Smooth muscle cell of the brain vasculature (primary cell): ENCODE measurements at places on chromosomes 16 and 17.

DNA sequence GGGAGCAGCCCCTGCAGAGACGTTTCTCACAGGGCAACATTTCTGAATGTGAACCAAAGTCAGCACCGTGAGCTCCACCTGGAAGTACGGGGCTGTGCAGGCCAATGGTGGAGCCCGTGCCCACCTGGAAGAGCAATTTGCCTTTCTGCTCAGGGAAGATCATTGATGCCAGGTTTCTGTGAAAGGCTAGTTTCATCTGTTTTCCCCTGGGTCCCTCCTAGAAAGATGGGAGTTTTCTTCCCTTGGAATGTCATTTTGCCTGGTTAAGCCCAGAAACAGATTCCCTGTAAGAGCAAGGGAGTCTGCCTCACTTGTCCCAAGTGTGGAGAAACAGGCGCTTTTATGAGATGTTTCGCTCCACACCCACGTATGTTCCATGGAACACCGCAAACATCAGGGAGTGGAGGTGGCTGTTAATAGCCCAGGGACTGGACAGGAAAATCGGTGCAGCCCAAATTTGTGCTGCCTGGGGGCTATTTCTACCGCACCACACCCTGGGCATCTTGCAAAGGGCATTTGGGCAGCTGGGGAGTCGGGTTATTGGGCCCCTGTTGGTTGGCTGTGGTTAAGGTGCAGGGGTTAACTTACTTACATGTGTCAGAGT, 2.6 kb downstream of the SLC6A4 start:
- no peak for DNase-seq

DNA sequence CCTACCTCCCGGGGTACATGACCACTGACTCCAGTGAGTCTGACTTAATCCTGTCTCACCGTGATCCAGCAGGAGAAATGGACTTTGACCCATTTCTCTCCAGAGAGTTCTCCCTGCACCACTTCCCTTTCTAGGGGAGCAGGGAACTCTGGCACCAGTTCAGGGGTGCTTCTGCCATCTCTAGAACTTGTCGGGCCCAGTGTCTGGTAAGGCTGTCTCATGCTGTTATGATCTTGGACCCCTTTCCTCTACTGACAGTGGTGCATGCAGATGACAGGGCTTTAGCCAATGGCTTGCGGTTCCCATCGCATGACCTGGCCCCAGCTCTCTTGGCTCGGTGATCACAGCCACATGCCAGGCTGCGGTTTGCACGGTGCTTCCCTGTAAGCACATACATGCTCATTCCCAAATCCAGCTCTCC, 62.0 kb downstream of the SLC39A11 start:
- no peak for DNase-seq

DNA sequence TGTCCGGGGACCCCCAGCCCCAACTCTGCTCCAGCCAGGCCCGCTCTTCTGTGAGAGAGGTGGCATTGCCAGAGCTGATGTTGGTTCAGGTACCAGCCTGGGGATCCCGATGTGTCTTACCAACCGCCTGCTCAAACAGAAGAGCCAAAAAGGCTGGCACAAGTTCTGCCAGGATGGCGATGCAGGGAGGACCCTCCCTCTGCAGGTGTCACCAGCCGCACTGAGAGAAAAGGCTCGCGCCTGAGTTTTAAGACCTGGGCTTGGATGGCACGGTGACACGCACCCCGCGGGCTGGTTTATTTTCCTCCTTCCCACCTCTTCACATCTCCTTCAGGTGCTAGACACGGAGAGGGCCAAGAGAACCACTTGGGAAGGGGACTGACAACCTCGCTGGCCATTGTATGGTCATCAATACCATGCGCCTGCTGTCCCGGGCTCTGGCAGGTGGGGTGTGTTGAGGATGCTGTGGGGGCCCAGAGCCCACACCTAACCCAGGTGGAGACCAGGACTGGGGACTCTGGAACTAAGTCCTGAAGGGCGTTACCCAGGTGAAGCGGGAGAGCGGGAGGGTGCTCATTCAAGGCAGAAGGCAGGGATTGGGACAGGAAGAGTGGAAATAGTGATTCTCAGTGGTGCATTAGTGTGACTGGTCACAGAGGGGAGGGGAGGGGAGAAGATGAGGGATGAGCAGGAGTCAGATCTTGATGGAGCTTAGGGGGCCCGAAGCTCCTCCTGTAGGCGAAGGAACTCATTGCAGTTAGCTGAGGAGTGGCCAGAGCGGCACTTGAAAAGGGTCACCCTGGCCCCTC, 16.3 kb downstream of the FOXJ1 start:
- no peak for DNase-seq

DNA sequence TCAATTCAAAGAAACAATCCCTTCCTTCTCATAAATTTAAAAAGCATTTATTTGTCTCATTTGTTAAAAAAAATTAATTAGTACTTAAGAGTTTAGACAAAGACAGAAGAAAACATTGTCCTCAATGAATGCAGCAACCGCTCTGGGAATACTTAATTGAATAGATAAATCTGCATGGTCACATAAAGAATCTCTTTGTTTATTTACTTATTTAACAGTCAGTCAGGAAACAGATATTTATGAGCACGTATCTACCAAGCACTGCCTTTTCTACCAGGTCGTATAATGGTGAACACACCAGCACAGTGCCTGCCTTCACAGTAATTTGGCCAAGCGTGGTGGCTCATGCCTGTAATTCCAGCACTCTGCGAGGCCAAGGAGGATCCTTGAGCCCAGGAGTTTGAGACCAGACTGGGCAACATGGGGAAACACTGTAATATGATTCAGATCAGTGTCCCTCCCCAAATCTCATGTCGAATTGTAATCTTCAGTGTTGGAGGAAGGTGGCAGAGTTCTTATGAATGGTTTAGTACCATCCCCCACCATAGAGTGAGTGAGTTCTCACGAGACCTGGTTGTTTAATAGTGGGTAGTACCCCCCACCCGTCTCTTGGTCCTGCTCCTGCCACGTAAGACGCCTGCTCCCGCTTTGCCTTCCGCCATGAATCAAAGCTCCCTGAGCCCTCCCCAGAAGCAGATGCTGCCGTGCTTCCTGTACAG, 8.1 kb downstream of the WIPI1 start:
- no peak for DNase-seq

DNA sequence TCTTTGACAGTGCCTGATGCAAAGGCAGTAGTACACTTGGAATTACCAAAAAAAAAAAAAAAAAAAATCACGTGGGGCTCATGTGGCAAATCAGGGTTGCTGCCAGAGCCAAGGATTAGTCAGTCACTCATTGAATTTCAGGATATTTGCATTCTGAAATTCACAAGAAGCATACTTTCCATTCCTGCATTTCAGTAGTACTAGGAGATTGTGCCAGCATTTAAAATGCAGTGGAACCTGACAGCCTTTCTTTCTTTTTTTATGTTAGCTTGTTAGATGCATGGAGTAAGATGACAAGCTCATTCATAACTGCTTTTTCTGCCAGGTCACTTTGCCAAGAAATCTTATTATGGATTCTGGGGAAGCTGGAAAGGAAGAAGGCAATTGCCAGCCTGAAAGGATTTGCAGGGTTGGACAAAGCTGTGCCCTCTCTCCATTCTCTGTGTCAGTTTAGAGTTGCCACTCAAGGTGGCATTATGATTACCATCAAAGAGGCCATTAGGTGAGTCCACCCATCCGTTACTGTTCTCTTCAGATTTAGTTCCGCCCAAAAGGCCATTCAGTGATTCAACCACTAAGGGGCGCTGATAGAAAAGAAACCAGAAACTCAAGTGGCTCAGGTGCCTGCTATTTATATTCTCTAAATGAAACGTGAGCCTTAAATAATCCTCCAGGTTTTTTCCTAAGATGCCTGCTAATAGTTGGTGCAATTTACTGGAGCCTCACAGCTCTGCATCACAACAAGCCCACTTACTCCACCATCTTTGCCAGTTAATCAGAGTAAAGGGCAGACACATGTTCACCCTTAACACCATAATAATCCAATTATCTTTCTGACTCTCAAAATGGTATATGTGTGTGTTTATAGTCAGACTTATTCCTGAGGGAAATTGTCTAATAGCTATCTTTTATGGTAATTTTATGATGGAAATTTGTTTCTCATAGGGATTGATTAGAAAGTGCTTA, 59.0 kb downstream of the TANGO6 start:
- peak; percentile 31 for DNase-seq

DNA sequence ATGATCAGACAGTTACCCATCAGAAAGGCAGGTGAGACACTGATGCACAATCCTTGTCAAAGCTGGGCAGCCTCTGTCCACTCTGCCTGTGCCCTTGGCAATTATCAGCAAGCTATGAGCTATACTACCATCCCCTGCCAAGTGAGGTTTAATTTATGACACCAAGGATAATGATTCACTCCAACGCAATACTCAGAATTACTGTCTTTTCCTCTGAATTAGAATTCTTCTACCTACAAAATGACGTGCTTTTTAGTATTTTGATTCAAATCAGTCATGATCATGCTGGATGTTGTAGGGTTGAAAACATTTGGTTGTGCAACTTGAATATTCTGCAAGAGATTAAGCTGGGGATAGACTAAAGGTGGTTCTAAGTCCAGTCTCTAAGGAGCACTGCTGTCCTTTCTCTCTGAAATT, 116.8 kb upstream of the SOX9 start:
- DNase-seq, result no peak

GRCh38 chr17:73278465-73279453, 17.1 kb upstream of the CPSF4L start:
- no peak for DNase-seq

GRCh38 chr17:78600181-78600721, 23.1 kb upstream of the DNAH17 start:
- DNase-seq, result no peak

GRCh38 chr17:6166492-6167179, 96.5 kb downstream of the WSCD1 start:
- DNase-seq, result no peak

- DNase-seq, result no peak
Observed at GRCh38 chr16:24102209-24102660, 153.9 kb upstream of the CACNG3 start.

DNA sequence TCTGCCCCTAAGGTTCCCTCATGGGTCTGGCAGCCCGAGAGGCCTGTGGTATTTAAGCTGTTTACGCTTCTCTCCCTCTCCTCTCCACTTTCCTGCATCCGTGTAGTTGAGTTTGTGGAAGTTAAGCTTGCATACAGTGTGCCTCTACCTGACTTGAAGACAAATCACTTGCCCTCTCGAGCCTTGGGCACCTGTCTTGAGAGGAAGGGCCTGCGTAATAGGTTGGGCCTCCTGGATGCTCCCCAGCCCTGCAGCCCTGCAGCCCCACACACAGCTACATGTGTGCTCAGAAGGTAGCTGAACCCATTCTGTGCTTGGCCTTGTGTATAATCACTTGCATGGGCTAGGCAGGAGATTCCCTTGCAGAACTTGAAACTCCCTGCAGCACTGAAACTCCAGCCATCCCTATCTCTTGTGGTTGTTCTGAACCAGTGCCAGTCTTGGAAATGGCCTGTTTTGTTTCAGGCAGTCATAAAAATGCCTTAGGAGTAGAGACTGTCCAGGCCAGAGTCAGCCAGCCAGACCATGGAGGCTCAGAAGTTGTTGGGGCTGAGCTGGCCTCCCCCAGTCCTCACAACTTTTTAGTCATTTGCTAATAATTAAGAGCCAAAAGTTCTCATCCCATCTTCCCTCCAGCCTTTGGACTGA, 134.6 kb downstream of the CLEC16A start:
- DNase-seq, result no peak

GRCh38 chr16:78163772-78164670, 64.6 kb downstream of the WWOX start:
- DNase-seq, result peak; percentile 67

- no peak for DNase-seq
Observed at GRCh38 chr17:76351526-76352071, 2.1 kb downstream of the PRPSAP1 start.

DNA sequence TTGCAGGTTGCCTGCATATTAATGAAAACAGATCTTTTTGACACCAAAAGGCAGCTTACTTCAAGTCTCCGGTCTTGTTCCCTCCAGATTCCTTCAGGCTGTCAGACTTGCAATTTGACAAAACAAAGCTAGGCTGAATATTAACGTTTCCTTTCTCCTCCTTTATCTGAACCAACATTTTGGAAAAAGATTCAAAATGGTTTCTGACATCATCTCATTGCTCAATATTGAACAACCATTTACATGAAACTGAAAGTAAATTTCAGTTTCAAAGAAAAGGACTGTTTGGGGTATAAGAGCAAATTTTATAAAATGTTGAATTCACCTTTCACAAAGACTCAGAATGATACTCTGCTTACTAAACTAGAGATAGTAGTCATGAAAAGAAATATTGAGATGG, 521.8 kb downstream of the KCNJ2 start:
- DNase-seq, result no peak

DNA sequence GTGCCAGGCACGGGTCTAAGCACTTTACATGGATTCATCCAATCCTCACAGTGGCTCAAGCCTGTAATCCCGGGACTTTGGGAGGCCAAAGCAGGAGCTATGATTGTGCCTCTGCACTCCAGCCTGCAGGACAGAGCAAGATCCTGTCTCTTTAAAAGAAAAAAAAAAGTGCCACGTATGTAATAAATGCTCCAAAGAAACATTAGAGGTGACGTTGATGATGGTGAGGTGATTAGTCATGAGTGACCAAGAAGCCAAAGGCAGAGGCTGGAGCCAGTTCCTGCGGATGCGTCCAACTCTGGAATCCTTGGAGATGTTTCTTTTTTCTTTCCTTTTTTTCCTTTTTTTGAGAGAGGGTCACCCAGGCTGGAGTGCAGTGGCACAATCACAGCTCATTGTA, 59.4 kb upstream of the SIAH1 start:
- DNase-seq, result peak; percentile 60

GRCh38 chr16:17607609-17608008, 136.8 kb upstream of the XYLT1 start:
- DNase-seq, result no peak

DNA sequence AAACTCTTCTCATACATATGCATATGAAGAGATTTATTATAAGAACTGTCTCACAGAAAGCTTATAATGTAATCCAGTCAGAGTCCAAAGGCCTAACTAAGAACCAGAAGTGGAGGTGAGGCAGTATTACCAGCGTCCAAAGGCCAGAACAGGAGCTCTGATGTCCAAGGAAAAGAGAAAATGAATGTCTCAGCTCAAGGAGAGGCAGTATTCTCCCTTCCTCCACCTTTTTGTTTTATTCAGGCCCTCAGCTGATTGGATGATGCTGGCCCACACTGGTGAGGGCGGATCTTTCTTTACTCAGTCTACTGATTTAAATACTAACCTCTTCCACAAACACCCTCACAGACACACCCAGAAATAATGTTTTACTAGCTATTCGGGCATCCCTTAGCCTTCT, 43.4 kb downstream of the FBXL20 start:
- no peak for DNase-seq

DNA sequence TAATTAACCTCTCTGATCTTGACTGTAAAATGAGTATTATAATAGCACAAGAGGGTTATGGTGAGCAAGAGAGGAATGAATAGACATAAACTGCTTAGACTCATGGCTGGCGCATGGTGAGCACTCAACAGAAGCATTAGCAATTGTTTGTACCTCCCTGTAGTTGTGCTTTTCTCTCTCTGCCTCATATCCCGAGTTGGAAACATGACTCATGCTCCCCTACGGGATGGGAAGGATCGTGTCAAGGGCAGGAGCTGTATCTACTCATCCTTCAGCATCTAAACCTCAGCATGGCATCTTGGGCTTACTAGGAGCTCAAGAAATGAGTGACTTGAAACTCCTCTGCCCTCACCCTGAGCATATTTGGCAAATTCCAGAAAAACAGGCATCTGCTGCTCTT, 299.6 kb downstream of the MAP2K4 start:
- DNase-seq, result peak; percentile 59

DNA sequence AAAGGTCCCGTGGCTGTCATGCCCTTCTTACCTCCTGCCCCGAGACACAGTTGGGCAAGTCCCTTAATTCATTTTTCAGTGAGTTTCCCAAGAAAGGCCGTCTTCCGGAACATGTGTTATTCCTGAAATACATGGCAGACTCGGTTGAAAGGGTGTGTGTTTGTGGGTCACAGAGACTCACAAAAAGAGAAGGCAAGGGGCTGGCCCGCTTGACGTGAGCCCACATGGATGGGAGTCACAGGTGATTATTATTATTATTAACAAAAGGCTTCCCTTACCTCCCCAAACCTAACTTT, 34.1 kb upstream of the CCR7 start:
- no peak for DNase-seq
